ENCODE measurements at places on chromosomes 6 and 20. TPM values are rescaled to one million over a fixed set of nuclear protein-coding genes. Genes with fewer than 3 reads are reported as not detected.

NOL4L gene
- total RNA-seq = 53.0 TPM

GNAS-AS1 gene
- 1.6 TPM for total RNA-seq

SOX4 gene
- total RNA-seq = 79.4 TPM

RNF144B gene
- total RNA-seq = 33.9 TPM

FAM217B gene
- 12.8 TPM for total RNA-seq

SIRPB2 gene
- total RNA-seq = 3.7 TPM

DEFB121 gene
- not detected for total RNA-seq

PAX1 gene
- total RNA-seq = not detected

DCBLD1 gene
- 11.7 TPM for total RNA-seq

NHLRC1 gene
- total RNA-seq = 1.9 TPM

C6orf163 gene
- 2.6 TPM for total RNA-seq

TRAPPC3L gene
- not detected for total RNA-seq

CLVS2 gene
- total RNA-seq = 0.06 TPM

CDS2 gene
- total RNA-seq = 53.0 TPM

DSTN gene
- total RNA-seq = 738 TPM

DTD1 gene
- total RNA-seq = 12.2 TPM

CGA gene
- not detected for total RNA-seq

TPX2 gene
- total RNA-seq = 2.6 TPM

MDFI gene
- 7.3 TPM for total RNA-seq

LY86 gene
- total RNA-seq = 7.0 TPM

SLPI gene
- 548 TPM for total RNA-seq

TRIM10 gene
- total RNA-seq = 5.4 TPM

ATRN gene
- 39.6 TPM for total RNA-seq

SERINC1 gene
- 190 TPM for total RNA-seq

FAM217A gene
- total RNA-seq = 0.09 TPM

TAB2 gene
- total RNA-seq = 46.1 TPM

TULP4 gene
- total RNA-seq = 93.0 TPM

AVP gene
- not detected for total RNA-seq

PNLDC1 gene
- 0.23 TPM for total RNA-seq

POLR3F gene
- 6.2 TPM for total RNA-seq

RAB44 gene
- 0.75 TPM for total RNA-seq

SAMD3 gene
- 2.2 TPM for total RNA-seq

MYH7B gene
- total RNA-seq = 1.4 TPM

ZKSCAN4 gene
- 6.4 TPM for total RNA-seq

ASIP gene
- not detected for total RNA-seq

GGTLC1 gene
- total RNA-seq = 0.40 TPM

PACRG gene
- 3.2 TPM for total RNA-seq

BMP2 gene
- total RNA-seq = 55.8 TPM

KHDC3L gene
- not detected for total RNA-seq

All from mucosa of gallbladder (tissue), 1 donor.